ENCODE measurements at places on chromosomes 6 and 20.

- DNase-seq: no peak
These were observed 150.3 kb downstream of the MBOAT1 start for GRCh38 chr6:20061952-20062351.

GRCh38 chr6:134911547-134911946, 38.4 kb downstream of the ALDH8A1 start:
- DNase-seq: no peak

DNA sequence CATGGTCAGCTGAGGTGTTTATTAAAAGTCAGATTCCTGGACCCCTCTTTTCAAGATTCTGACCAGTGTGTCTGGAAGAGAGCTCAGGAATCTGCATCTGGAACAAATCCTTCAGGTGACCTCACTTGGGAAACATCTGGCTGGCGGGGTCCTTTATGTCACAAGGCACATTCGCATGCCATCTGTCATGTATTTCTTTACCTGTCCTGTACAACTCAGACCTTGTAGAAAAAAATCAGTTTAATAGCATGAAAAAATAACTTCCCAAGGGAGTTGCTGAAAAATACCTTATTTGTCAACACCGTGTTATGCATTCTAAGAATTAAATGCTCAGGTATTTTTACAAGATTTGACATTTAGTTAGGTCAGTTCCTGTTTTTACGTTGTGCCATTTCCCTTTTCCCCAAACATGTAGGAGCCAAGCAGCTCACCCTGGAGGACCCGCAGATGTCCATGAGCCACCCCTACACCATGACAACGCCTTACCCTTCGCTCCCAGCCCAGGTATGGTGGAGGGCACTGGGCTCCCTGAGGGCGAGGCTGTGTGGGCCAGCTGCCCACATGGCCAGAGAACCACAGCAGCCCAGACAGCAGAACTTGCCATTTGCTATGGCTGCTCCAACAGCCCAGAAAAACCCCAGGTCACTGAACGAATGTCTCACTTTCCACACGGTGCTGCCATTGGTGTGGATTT, 4.0 kb downstream of the IRF4 start:
- no peak for DNase-seq

- DNase-seq: no peak
These were observed 49.8 kb downstream of the EDN1 start for GRCh38 chr6:12339808-12340487.

GRCh38 chr6:50442531-50443040, 270.7 kb upstream of the TFAP2D start:
- no peak for DNase-seq

DNA sequence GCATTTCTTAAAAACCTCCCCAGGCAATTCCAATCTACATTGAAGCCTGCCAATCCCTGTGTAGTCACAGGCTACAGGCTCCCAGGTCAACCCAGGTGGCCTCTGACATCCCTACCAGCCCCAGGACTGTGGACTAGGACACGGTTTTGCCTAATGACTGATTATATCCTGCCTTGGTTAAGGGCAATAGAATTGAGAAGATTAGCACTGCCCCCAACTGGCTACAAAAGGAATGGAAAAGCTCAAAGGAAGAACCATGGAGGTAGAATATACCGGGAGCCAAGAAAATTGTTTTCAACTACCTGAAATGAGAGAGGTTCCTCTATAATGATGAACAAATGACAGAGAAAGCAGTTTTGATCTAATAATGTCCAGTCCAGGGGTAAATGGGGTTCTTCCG, 421.1 kb upstream of the AGPAT4 start:
- no peak for DNase-seq

GRCh38 chr6:101281266-101281665, 112.2 kb upstream of the GRIK2 start:
- no peak for DNase-seq

DNA sequence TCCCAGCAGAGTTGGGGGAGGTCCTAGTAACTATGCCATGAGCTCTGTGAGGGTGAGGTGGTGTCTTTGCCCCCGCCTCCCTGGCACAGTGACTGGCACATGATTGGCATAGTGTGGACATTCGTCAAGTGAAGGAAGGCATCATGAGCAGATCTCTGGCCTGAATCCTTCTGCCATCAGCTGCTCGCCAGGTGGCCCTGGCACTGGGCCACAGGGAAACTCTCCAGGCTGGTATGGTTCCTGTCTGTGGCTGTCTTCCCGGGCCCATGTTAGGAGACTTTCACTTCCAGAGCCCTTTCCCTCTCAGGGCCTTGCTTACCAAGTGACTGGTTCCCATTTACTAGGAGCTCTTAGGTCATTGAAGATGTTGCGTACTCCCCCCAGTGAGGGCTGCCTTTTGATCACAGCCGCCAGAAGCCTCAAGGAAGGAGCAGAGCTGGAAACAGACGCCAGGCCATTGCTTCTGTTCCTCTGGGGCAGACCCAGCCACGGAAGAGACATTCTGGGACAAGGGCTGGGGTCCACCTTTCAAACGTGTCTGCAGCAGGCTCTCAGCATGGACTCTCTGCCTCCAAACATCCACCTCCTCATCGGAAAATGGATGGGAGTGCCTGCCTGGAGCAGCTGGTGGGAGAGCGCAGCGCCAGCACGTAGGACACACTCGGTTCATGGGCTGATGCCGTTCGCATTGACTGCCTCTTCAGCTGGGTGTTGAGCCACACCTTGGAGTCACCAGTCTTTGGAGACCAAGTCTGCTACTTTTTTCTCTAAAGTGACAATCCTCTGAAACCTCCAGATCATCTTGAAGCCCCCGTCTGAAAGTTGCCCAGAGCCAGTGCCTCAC, 67.2 kb downstream of the PTPN1 start:
- peak; percentile 21 for DNase-seq

DNA sequence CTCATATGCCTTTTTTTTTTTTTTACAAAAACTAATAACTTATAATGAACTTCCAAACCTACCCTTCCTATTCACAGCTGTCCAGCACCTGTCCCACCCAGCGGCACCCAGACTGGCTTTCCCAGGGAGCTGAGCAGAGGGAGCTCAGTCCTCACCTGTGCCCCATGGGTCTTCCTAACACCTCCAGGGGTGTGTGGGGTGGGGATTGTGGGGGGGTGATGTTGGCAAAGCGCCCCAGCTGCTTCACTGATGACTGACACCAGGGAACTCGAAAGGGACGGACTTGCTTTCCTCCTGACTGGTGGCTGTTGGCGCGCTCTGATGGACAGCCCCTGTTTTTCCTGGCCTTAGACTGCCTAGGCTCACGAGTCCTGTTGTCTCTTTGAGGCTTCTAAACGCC, 14.2 kb upstream of the SYNJ2 start:
- DNase-seq: no peak

DNA sequence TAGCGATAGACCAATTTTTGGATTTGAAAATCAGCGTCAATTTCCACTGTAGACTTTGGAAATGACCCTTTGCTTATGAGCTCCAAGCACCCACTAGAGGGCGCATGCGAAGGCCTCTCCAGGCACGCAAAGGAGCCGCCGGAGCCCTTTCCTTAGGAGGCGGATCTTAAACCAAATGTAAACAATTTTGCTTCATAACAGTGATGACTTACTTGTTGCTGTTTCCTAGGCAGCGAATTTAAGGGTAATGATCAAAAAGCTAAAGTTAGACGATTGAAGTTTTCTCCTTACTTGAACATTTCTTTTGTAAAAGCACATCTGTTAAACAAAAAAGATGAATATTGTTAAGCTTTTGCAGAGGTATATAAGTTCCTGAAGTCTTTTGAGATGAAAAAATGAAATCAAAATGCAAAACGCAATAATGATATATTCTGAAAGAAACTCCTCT, 29.2 kb upstream of the EXOC2 start:
- peak; percentile 75 for DNase-seq

- no peak for DNase-seq
These were observed 62.1 kb downstream of the FOXO3 start for GRCh38 chr6:108622641-108623298.

DNA sequence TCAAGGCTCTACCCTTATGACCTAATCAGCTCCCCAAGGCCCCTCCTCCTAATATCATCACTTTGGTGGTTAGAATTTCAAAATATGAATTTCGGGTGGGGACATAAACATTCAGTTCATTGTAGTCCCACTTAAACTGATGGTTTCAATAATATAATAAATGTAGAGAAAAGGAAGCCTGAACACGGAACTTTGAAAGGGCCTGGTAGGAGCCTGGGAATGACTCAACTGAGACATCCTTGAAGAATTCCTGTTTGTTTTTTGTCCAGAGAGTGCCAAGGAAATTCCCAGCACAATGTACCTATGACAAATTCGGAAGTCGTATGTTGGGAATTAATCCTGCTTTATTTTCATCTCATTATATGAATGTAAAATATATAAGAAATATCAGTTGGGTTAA, 457.9 kb downstream of the PLCB1 start:
- no peak for DNase-seq

- DNase-seq: peak; percentile 73
These were observed 534 bp downstream of the ZNF76 start for GRCh38 chr6:35259948-35260590.

DNA sequence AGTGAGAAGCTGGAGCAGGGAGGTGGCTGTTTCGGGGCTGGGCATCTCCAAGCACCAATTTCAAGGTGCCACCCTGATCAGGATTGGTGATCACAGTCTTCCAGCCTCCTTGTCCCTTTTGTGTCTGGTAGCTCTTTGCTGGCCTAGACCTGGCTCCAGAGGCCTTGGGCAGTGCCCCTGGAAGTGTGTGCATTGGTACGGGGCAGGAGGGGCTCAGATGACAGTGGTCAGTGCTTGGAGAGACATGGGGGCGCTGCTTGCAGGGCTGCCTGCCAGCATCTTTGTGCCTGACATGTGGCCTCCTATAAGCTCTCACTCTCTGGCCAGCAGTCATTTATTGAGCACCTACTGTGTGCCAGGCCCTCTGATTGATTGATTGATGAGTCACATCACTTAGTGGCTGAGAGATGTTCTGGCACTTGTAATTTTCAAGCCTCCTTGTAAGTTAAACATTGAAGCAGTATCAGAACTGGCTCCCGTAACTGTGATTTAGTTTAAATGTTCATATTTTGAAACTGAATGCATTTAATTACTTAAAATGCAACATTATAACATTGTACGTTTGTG, 61.7 kb downstream of the BCAS4 start:
- no peak for DNase-seq

DNA sequence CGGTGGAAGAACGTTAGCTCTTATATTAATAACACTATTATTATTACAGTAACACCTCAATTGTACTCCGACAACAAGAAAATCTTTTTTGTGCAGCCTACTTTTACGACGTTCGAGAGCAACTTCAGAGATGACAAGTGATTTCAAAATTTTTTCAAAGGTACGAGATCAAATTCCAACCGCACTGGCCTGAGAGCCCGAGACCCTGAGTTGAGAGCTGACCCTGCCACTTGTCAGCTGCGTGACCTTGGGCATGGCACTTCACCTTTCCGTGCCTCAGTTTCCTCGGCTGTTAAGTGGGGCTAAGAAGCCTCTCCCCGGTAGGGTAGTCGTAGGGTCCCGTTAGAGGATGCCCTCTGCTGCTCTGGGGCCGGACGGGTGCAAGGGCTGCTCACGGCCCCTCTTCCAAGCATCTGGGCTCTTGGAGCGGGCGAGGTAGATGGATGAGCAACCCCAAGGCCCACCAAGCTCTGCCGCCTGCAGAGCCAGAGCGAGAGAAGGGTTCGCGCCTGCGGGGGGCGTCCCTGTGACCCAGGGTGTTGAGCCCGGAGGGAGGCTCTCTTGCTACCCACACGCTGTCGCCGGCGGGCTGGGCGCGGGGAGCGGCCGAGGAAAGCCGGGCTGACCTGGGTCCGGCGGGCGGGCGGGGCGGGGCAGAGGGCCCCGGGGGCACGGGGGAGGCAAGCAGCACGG, 510 bp downstream of the NDRG3 start:
- no peak for DNase-seq

DNA sequence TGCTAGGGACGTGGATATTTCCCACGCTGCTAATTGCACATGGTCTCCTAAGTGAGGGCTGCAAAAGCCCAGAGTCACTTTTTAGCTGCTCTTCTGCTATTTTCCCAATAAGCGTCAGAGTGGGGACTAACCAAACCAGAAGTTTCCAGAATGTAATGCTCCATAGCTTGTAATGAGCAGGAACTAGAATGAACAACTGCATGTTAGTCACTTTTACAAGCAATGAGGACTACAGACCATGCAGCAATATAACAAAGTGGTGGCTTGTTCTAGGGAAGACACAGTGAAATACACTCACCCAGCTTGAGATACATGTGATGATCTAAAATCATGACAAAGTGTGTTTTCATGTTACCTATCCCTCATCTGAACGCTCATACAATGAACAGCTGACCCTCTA, 314.1 kb upstream of the SGK1 start:
- no peak for DNase-seq

- DNase-seq: no peak
These were observed 39.1 kb upstream of the ARHGAP18 start for GRCh38 chr6:129748901-129749748.

- peak; percentile 59 for DNase-seq
These were observed at the start of gene TGM2 for GRCh38 chr20:38165089-38165965. Gene TGM2 (minus strand): TSS chr20:38165270. CDS start chr20:38165198, 72 bp downstream.

GRCh38 chr6:41325446-41326066, 9.9 kb upstream of the NCR2 start:
- no peak for DNase-seq

GRCh38 chr20:33883164-33883563, 72.0 kb downstream of the CHMP4B start:
- DNase-seq: no peak

DNA sequence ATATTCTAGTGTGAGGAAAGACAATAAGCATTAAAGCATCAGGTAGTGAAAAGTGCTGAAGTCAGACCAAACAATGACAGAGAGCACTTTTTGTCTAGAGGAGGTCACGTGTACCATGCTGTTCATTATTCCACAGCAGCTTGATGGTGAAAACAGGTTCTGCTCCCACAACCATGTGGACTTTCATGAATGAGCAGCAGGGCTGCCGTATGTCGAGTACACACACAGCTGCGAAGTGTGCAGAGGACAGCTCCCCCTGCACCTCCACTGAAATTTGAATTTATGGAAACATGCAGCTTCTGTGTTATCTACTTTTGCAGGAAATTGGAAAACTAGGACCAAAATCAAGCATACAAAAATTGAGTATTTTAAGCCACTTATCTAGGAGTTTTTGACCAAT, 85.3 kb downstream of the MAP7 start:
- no peak for DNase-seq

GRCh38 chr6:44247338-44248302, 719 bp downstream of the HSP90AB1 start:
- peak; percentile 91 for DNase-seq

GRCh38 chr20:39800548-39800947, 838.4 kb downstream of the DHX35 start:
- no peak for DNase-seq

DNA sequence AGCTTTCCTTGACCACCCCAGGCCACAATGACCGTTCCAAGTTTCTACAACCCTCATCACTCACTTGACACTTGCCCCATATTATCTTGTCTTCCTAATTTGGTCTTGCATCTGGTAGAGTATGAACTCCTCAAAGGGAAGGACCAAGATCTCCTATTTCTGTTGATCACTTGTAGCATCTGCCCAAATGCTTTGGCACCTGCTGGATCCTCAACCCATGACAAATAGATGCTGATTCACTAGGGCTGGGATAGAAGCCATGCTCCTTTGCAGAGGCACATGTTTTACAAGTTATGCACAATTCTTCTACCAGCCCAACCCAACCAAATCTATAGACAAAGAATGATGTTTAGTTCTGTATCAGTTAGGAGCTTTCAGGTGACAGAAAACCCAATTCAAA, 110.7 kb downstream of the UNC5CL start:
- DNase-seq: no peak
